ENCODE measurements at places on chromosomes 4 and X.

DNA sequence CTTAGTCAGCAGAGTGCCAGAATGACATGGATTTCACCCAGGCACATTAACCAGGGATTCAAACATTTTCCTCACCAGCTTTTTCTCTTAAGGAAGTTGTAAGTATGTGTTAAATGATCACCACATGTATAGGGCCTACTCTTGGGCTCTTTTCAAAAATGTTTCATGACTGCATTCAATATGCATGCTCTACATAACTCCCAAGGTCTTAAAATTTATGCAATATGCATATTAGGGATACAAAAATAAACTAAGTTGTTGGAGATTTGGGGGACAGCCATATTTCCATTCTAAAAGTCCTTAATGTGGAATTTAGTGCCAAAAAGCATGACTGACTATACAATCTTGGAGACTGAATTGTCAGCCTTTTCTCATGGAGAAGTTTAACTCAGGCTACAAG lies 25.0 kb upstream of the TRPC5OS start:
- no peak for DNase-seq

DNA sequence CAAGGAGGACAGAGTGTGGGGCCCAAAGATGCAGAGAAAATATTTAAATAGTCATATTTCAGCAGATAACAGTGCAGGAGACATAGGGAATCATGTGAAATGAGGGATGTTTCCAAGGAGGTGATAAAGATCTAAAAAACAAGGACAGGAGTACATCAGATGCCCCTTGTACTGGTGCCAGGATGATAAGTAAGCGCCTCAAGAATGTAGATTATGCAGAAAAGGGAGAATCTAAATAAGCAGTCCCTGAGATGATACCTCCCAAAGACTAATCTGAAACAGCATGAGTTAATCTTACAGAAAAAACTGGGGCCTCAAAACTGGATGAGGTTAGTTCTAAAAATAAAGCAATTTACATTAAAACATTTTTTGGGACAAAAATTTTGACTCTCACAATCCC lies 136.1 kb upstream of the WDFY3 start:
- no peak for DNase-seq

- no peak for DNase-seq
These were observed 1.1 kb downstream of the SOWAHB start for GRCh38 chr4:76896614-76897535.

DNA sequence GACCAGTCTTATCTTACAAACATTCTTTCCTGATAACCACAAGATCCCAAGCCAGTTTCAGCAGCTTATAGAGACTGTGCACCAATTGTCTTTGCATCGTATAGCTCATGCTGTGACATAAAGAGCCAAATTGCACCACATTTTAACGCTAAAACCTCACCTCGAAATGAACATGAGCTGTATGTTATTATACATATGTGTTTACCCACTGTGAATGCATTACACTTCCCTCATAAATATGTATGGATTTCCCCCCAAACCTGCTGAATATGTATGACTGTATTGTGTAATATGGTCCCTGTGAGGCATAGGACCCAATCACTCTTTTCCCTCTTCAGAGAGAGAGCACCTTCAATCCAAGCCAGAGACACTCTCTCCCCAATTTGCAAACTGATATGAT lies 692.4 kb downstream of the NLGN4X start:
- no peak for DNase-seq

DNA sequence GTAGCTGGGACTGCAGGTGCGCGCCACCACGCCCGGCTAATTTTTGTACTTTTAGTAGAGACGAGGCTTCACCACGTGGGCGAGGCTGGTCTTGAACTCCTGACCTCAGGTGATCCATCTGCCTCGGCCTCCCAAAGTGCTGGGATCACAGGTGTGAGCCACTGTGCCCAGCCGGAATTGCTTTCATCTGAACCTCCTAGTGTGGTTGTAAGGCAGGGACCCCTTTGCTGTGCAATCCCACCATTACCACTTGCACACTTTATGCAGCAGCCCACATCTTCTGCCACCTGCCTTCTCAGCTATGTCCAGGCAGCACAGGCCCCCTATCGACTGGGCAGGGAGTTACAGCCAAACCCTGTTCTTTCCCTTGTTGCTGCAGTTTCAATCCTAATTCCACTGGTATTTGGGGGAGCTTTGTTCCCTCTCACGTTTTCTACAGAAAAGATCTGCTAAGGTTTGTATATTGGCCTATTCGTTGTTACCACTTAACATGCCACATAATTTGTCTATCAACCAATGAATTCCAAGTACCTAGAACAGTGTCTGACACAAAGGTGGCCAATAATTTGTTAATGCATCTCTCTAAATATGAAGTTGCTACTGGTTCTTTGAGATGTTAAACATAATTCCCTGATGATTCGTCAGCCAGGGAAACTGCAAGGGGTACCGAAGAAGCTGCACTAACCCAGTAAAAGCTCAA lies 6.5 kb downstream of the RPL39 start:
- no peak for DNase-seq

GRCh38 chr4:37338972-37339371 lies 94.4 kb downstream of the NWD2 start:
- no peak for DNase-seq

DNA sequence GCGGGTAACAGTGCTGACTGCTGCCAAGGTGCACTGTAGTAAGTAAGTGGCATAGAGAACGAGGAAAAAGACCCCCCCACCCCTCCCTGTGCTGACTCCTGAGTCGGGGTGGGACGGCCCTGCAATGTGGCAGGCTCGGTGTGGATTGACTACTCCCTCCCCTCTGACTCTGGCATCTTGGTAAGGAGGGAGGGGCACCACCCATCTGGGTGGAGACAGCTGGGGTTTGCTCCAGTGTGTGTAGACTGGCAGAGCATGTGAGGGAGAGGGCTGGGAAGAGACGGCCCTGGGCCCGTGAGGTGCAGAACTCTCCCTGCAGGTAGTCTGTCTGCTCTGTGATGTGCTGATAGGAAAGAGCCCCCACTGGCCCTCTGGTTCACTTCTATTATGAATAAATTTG lies 31.0 kb downstream of the NSG1 start:
- DNase-seq = no peak

GRCh38 chr4:37604461-37604860 lies 81.7 kb downstream of the RELL1 start:
- no peak for DNase-seq
